Thoracic aorta (tissue), 2 donors: ENCODE measurements at places on chromosomes 2 and 18. TPM values are rescaled to one million over a fixed set of nuclear protein-coding genes. Genes with fewer than 3 reads are reported as not detected.

Gene EDAR
- total RNA-seq = not detected

Gene SRD5A2
- not detected for total RNA-seq

Gene UGT1A1
- not detected for total RNA-seq

Gene SOCS6
- 21.3 TPM for total RNA-seq

Gene CKAP2L
- not detected for total RNA-seq

Gene POTEF
- not detected for total RNA-seq

DNA sequence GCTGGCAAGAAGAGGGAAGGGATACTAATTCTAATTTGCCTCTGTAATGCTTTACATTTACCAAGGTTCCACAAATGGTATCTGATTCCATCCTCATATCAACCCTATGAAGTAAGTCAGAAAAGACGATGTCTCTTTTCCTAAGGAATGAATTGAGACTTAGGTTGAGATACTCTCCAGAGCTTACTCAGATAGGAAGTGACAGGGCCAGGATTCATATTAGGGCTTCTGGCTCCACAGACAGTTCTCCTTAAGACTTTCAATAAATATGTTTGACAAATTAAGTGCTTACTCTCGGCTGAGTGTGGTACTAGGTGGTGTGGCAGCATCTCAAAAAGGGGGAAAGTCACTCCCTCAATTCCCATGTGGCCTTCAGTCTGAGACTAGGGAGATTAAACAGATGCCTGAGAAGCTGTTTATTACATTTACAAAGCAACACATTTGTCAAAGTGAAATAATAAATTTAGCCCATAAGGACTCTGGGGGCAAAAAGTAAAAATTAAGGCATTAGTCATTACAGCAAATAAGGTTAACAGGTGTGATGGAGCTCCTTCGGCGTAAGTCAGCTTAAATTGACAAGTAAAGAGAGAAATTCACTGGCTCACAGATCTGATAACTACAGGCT lies 14.2 kb downstream of the CDK15 start:
- H3K27me3 ChIP-seq = no peaks in the 10 kb centered on the region
- H3K4me1 ChIP-seq = peaks cover 7% of the 10 kb centered on the region
- H3K27ac ChIP-seq = no peak overlapping the region
- no peak for DNase-seq

DNA sequence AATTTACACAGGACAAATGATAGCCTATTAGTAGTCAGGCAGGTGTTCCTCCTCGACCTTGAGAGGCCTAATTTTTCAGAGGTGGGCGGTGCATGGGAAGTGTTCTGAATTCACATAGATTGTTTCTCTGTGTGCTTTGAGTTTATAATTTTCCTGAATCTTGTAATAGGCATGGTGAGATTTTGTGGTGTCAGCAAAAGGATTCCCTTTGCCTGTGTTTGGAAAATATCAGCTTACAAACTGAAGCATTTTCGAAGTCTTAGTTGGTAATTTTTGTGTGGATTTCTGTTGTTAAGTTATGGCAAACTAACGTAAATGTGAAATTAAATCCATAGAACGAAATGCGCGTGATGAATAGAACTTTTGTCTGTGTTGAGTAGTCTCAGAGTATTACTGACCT lies 194.0 kb upstream of the RBMS1 start:
- no peak overlapping the region for H3K27ac ChIP-seq
- H3K4me3 ChIP-seq = no peak overlapping the region
- H3K27me3 ChIP-seq = no peaks in the 10 kb centered on the region
- H3K4me1 ChIP-seq = no peaks in the 10 kb centered on the region
- DNase-seq = no peak

DNA sequence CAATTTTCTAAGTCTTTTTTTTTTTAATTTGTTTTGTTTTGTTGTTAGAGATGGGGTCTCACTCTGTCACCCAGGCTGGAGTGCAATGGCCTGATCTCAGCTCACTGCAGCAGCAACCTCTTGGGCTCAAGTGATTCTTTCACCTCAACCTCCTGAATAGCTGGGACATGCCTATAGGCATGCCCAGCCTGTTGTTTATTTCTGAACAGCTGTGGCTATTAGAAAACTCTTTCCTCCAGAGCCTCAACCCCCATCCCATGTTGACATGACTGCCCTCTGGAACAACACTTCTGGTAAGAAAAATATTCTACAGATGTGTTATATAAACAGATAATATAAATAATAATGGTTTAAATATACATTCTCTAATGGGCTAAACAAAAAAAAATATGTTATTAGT lies 44.4 kb upstream of the TWSG1 start:
- DNase-seq = no peak
- no peak overlapping the region for H3K4me3 ChIP-seq
- H3K27ac ChIP-seq = no peak overlapping the region
- H3K4me1 ChIP-seq = no peaks in the 10 kb centered on the region
- peaks cover 2% of the 10 kb centered on the region for H3K36me3 ChIP-seq

GRCh38 chr18:62897153-62897552 lies 181.8 kb downstream of the PHLPP1 start:
- no peak overlapping the region for H3K4me3 ChIP-seq
- H3K36me3 ChIP-seq = no peaks in the 10 kb centered on the region
- DNase-seq = no peak

DNA sequence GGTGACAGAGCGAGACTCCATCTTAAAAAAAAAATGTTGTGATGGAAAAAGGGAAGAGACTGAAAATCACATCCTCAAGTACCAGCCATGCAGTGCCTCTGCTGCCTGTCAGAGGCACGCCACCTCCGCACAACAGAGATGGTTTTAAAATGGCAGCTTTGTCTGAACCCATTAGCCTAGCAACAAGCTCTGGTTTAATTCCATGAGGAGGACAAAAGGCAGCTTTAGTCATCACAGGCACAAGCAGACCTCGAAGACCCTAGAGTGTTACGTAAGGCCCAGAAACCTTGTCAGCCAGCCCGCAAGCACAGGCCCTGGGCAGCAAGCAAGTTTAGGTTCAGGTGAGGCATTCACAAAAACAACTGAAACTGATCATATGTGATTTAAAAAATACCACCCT lies 10.4 kb downstream of the LCT start:
- no peaks in the 10 kb centered on the region for H3K27me3 ChIP-seq
- DNase-seq = no peak
- no peak overlapping the region for H3K4me3 ChIP-seq

GRCh38 chr2:181627545-181627944 lies 29.4 kb downstream of the CERKL start:
- no peaks in the 10 kb centered on the region for H3K27me3 ChIP-seq
- H3K4me3 ChIP-seq = no peak overlapping the region

DNA sequence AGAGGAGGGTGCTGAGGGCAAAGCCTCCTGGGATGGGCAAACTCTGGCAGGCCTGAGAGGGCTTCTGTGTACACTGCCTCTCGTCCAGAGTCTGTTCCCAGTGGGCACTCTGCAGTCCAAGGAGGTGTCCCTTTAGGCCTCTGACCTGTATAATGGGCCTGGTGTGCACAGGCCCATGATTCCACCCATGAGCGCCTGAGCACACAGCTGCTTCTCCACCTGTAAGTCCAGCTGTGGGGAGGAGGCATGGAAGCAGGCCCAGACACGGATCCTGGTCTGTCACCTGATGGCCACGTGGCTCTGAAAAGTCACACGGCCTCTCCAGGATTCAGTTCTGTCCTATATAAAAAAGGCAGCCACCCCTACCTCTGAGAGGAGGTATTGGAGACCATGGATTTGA lies 57.0 kb downstream of the PARD6G start:
- H3K27me3 ChIP-seq = no peaks in the 10 kb centered on the region
- H3K4me1 ChIP-seq = peaks cover 12% of the 10 kb centered on the region
- no peak for DNase-seq
- H3K27ac ChIP-seq = no peak overlapping the region
- H3K36me3 ChIP-seq = no peaks in the 10 kb centered on the region

- H3K27ac ChIP-seq = no peak overlapping the region
- no peak for DNase-seq
- H3K27me3 ChIP-seq = no peaks in the 10 kb centered on the region
Observed at GRCh38 chr2:101899871-101900270, 91.9 kb upstream of the IL1R2 start.

DNA sequence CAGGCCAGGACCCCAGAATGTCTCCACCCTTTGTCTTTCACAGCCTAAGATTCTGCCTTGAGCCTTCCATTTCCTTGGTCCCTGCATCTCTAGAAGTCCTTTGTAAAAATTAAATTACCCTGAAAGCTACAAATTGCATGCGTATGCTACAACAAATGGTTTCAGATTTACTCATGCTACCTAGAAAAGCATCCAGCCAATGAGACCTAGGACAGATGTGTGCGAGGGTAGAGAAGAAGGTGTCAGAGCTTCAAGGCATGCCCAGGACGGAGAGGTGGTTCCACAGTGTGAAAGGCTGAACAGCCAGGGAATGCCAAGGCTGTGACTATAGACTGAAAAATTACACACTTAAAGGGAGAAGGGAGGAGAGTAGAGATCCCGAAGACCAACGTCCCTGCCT lies 40.2 kb downstream of the CCBE1 start:
- no peak overlapping the region for H3K4me3 ChIP-seq
- no peak for DNase-seq
- no peaks in the 10 kb centered on the region for H3K27me3 ChIP-seq
- H3K27ac ChIP-seq = no peak overlapping the region

DNA sequence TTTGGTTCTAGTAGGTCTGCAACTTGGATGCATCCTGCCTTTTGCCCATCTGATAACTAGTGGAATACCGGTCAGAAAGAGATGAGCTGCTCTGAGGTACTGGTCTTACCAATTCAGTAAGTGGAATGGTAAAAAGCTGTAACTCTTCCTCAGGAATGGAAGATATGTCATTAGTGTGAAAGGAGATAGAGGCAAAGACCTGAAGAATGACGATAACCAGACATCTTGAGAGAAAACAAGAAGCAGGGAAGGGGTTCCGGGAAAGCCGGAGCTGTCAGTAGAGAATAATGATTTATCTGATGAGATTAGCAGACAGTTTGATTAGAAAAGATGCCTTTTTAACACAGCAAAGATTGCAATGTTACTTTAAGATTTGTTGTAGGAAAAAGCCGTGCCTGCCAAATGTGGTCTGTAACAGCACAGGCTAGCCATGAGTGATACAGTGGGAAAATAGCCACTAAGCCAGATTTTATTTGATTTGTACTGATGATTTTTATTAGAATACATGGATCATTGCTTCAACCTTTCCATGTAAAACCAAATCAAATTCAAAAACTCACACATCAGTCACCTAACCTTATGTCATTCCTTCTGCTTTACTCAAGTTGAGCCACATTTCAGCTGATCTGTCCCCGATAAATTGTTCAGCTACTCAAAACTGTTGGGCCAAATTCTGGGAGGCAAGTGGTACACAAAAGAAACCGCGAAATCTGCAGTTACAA lies 110.0 kb downstream of the TCF4 start:
- H3K27ac ChIP-seq = peak overlapping the region; percentile 74
- H3K4me1 ChIP-seq = peaks cover 22% of the 10 kb centered on the region
- H3K4me3 ChIP-seq = peak overlapping the region; percentile 73
- H3K27me3 ChIP-seq = no peaks in the 10 kb centered on the region

DNA sequence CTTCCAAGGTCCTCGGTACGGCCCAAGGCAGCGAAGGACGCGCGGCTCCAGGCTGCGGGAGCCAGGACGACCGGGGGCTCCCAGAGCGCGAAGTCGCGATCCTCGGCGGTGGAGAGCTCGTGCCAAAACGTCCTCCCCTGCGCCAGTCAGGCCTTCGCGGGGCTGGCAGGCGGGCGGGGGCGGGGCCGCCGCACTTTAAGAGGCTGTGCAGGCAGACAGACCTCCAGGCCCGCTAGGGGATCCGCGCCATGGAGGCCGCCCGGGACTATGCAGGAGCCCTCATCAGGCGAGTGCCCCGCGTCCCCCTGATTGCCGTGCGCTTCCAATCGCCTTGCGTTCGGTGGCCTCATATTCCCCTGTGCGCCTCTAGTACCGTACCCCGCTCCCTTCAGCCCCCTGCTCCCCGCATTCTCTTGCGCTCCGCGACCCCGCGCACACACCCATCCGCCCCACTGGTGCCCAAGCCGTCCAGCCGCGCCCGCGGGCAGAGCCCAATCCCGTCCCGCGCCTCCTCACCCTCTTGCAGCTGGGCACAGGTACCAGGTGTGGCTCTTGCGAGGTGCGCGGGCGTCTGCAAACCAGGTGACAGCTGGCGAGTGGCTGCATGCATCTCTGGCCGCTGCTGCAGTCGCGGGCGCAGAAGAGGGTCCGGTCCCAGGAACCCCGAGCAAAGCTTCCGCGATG lies at the start of gene CIDEA:
TSS of gene CIDEA (plus strand) at position 226 of the 684 bp plus-strand sequence. CDS start at position 249, 23 bp downstream.
- H3K36me3 ChIP-seq = no peaks in the 10 kb centered on the region
- peaks cover 14% of the 10 kb centered on the region for H3K4me1 ChIP-seq

- H3K4me3 ChIP-seq = no peak overlapping the region
- no peak for DNase-seq
- H3K27me3 ChIP-seq = no peaks in the 10 kb centered on the region
- H3K27ac ChIP-seq = no peak overlapping the region
Observed at GRCh38 chr2:168212167-168212566, 35.2 kb downstream of the STK39 start.

DNA sequence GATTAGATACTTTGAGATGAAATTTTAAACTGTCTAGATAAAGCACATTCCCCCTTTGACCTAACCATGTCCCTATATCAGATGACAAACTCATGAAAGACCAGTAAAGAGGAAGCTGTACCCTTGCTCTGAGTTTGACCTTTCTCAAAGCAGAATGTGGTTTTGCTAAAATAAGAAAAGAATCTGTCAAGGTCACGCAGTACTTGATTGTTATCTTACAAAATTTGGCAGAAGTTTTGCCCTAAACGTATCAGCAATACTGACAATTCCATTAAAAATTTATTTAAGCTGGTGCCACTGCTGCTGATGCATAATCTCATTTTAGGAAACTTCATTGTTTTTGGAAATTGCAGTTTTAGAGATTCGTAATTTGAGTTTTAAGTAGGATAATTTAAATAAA lies 31.2 kb upstream of the GALM start:
- H3K4me1 ChIP-seq = peaks cover 14% of the 10 kb centered on the region
- H3K27me3 ChIP-seq = no peaks in the 10 kb centered on the region
- DNase-seq = no peak
- H3K36me3 ChIP-seq = no peaks in the 10 kb centered on the region
- no peak overlapping the region for H3K27ac ChIP-seq

DNA sequence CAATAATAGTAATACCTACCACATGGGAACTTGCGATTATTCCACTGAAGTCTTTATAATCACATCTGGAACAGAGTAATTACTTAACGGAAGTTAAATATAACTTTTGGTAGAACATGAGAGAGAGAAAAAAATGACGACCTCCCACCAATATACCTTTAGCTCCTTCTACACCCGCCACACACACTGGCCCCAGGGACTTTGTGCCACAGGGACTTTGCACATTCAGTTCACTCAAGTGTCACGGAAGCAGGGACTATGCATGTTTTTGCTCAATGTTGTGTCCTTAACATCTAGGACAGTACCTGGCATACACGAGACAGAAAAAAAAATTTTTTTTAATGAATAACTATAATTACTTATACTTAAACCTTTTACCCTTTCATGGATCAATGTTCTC lies 4.0 kb downstream of the GPR155 start:
- no peak for DNase-seq
- H3K27me3 ChIP-seq = no peaks in the 10 kb centered on the region
- no peak overlapping the region for H3K4me3 ChIP-seq

DNA sequence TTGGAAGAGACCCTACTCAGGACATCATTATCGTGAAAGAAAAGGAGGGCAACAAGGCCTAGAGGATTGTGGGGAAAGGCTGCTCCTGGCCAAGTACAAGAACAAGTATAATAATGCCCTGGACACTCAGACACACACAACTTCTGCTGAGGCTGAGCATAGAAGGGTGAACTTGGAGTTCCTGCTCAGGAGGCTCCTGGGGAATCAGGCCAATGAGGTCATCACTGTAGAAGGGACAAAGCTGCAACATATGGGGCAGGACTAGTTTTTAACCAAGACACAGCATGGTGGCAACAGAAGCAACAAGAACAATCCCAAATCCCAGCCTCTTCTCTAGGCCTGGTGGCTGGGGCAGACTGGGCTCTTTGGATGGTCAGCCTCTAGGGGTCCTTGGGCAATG lies 102.6 kb downstream of the POLR1A start:
- no peak overlapping the region for H3K4me3 ChIP-seq
- no peaks in the 10 kb centered on the region for H3K27me3 ChIP-seq
- H3K27ac ChIP-seq = no peak overlapping the region
- H3K36me3 ChIP-seq = no peaks in the 10 kb centered on the region
